Upper lobe of right lung (tissue), 1 donor: ENCODE measurements at places on chromosomes 11 and 22. TPM values are rescaled to one million over a fixed set of nuclear protein-coding genes. Genes with fewer than 3 reads are reported as not detected.

GRCh38 chr11:129285402-129285786 lies 90.3 kb upstream of the BARX2 start:
- DNase-seq: no peak

DNA sequence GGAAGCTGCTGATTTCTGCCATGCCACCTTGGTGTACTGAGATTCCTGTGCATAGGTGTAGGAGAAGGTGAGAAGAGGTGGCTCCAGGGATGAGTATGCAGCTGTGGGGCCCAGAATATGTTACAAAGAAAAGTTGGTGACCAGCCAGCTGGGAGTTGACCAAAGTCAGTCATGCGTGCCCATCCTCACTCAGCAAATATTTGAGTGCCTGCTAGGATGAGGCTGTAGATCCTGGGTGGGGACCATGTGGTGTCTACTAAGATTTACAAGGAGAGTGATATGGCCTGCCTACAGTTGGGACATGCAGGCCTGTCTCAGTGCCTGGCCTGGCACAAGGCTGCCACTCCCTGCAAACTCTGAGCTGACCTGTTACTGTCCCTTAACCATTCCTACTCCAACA lies 19.4 kb downstream of the RNF185 start:
- DNase-seq: no peak

DNA sequence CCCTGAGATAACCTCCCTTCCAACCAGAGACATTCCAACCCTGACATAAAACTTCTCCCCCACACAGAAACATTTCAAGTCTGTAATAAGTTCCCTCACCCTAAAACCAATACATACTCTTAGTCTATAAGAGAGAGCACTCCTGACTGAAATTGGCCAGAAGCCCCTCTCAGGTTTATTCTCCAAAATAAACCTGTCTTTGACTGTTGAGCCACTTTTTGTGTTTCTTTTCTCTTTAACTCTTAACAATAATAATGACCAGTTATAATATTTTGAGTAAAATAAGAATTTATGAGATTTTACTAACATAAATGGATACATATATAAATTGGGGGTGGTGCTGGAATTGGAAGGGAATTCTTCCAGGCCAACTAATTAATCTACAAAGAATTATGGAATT lies 93.6 kb downstream of the GRM5 start:
- DNase-seq: no peak

DNA sequence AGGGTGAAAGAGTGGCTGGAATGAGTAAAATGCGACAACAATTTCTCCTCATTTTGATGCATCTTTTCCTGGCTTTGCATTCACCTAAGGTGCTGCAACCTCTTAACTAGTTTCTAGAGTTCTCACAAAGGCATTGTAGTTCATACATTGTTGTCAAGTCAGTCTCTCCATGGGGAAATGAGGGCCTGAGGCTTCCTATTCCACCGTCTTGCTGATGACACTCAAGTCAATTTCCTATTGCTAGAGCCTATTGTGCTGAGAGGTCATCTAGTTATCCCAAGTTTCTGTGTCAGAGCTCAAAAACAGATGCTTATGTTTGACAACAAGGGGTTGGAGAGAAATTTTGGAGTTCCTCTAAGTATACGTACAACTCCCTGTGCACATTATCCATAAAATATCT lies 11.6 kb upstream of the MS4A6A start:
- no peak for DNase-seq

The CCDC81 gene
- 0.38 TPM for total RNA-seq

DNA sequence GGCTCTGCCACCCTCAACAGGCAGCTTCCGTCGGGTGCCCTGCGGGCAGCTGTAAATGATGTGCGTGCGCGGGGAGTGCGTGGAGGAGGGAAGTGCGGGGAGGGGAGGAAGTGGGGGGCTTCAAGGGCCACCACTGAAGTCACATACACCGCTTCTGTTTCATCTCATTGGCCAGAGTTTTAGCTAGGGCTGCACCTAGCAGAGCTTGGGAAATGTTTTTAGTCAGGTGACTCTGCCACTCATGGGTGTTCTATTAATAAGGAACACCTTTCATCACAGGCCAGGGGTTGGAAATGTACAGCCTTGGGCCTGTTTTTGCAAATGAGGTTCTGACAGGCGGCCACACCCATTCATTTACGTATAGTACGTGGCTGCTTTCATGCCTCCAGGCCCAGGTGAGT lies 14.6 kb downstream of the FAM118A start:
- no peak for DNase-seq

The ALDH3B1 gene
- total RNA-seq: 95.9 TPM

GRCh38 chr11:116096272-116096995 lies 592.2 kb upstream of the CADM1 start:
- DNase-seq: no peak

DNA sequence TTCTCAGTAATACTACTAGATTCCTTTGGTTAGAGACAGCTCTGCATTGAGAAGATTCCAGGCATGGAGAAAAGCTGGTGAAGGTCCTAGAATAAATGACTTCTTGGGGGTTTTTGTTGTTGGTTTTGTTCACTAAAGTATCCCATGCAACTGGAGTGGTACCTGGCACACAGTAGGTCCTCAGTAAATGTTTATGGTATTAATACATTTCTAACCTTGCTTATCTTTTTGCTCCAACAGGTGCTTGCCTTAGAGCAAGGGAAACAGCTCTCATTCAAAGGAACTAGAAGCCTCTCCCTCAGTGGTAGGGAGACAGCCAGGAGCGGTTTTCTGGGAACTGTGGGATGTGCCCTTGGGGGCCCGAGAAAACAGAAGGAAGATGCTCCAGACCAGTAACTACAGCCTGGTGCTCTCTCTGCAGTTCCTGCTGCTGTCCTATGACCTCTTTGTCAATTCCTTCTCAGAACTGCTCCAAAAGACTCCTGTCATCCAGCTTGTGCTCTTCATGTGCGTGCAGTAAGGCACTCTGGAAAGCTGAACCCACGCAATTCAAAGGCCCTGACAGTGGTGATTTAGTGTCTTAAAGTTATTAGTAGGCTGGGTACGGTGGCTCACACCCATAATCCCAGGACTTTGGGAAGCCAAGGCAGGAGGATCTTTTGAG lies 2.0 kb downstream of the TMEM138 start:
- DNase-seq: no peak

DNA sequence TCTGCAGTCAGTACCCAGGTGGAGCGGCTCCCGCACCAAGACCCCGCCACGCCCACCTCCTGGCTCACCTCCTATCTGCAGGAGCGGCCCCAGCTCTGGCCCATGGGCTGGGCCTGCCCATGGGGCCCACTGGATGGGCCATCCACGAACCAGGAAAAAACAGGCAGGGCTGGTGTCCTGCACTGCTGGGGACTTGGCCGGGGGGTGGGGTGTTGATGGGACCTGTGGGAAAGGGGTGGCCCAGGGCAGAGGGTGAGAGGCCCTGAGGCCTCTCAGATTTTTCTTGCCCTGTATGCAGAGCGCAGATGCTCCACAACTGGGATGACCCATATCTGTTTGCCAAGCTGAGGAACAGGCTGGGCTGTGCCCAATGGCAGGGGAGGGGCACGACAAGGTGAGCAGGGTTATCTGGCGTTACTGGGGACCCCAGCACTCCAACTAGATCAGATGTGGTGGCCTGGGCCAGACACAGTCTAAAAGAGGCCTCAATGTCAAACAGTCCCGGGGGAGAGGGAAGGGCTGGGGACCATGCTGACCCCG lies 2.7 kb upstream of the PIM3 start:
- DNase-seq: peak; percentile 64

DNA sequence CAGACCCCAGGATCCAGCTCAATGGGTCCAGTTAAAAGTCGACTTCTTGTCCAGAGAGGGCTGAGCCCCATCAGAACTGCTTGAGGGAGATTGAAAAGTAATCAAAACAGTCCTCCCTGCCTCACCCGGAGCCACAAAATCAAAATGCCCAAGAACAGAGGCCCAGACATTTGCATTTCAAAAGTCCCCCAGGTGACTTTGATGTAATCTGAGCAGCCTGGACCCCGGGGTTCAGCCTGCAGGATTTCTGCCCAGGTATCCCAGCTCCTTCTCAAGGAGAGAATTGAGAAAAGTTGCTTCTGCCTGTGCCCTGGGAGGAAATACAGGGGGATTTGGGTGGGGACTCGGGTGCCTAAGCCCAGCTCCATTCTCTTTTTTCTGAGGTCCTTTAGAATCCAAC lies 1385.0 kb downstream of the TBC1D22A start:
- DNase-seq: no peak
